ENCODE measurements at places on chromosomes 12 and 14.

GRCh38 chr14:34931206-34931605 lies 51.6 kb upstream of the SRP54 start:
- DNase-seq = no peak

DNA sequence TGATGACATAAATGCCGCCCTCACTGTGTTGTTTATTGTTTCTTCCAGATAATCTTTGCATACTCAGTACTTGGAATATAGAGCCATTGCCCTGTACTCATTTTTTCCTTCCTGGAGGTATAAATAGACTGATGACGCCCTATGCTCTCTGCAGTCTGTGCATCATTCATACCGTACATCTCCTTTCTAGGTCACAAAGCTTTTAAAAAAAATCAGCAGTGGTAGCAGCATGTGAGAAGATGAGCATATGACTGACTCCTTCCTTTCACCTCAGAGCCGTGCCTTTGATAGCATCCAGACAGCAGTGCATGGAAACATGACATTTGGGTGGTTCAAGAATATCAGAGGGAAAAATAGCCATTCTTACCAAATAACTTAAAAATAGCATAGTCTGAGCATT lies 77.3 kb downstream of the PDE3A start:
- DNase-seq = no peak

DNA sequence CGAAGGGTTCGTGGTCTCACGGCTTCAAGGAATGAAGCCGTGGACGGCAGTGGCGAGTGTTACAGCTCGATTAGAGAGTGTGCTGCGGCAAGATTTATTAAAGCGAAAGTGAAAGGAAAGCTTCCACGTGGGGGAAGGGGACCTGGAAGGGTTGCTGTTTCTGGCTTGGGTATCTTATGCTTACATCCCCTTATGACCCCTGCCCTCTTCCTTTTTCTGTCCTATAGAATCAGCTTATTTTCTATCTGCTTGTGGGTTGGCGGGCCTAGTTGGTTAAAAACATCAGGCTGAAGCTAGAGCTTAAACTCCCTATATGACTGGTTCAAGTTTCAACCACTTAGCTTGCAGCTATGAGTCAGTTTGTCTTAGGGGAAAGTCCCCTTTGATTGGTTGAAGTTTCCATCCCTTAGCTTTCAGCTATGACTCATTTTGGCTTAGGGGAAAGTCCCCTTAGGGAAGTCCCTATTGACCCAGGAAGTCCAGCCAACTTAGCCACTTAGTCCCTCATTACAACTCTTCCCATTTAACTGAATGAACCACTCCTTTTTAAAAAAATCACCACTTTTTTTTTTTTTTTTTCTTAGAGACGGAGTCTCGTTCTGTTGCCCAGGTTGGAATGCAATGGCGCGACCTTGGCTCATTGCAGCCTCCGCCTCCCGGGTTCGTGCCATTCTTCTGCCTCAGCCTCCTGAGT lies 1494.7 kb upstream of the TMEM132C start:
- DNase-seq = no peak

DNA sequence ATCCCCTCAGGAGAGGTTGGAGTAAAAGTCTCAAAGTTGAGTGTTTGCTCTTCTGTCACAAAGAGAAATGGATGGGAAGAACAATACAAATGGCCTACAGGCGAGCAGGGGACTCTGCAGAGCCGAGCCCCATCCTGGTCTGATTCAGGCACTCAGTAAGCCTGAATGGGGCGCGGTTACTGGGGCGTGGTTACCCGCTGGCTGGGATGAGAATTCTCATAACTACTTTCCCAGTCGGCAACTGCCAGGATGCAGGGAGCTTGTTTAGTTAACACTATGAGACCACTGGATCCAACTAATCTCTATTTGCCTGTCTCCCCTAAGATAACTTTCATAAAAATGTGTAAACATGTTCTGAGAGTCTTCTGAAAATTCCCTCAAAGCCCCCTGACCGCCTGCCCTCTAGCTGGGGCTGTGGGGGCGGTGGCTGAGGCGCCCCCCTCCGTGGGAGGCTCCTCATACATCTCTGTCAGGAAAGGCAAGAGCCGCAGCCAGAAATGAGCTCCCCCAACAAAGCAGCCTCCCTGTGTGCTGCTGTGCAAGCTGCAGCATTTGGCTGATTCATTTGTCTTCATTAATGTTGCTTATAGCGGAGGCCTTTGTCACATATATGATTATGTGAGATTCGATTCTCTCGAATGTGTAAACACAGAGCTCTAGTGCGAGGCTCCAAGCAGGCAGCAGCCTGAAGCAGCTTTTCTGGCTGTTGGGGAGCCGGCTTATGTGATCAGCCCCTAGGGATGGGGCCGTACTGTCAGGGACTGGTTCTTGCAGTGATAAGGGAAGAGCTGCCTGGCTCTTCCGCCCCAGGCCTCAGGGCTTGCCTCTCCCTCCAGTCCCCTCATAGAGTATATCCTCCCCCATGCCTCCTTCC lies 126.1 kb upstream of the ARHGAP5 start:
- no peak for DNase-seq

- DNase-seq = peak; percentile 8
Observed at GRCh38 chr12:118842866-118843265, 138.5 kb upstream of the SRRM4 start.

GRCh38 chr12:83827193-83827592 lies 1085.4 kb downstream of the SLC6A15 start:
- DNase-seq = no peak

DNA sequence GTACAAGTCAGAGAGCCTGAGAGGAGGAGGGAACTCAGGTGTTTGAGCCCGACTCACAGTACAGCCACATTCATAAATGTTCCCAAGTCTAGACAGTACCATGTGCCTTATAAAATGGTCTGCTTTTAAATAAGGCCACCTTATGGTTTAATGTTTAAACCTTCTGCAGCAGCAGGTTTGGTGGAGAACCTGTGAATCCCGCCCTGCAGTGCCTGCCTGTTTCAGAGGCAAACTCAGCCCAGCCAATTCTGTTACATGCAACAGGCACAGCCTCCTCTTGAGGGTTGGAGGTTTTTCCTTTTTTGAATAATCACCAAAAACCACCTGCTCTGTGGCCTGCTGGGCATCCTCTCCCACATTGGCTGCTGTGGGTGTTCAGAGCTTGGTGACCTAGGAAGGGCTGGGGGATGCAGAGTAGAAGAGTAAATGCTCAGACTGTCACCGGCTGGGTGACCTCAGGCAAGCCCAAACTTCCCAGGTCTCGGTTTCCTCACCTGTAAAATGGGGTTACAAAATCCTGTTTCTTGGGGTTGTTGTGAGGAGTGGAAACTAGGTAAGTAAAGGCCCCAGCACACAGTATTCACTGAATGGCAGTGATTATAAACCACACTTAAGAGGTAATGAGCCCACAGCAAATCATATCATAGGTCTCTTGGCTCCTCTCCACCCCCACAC lies 28.0 kb downstream of the NUAK1 start:
- DNase-seq = no peak

GRCh38 chr14:63435204-63435603 lies 108.0 kb downstream of the PPP2R5E start:
- DNase-seq = no peak

DNA sequence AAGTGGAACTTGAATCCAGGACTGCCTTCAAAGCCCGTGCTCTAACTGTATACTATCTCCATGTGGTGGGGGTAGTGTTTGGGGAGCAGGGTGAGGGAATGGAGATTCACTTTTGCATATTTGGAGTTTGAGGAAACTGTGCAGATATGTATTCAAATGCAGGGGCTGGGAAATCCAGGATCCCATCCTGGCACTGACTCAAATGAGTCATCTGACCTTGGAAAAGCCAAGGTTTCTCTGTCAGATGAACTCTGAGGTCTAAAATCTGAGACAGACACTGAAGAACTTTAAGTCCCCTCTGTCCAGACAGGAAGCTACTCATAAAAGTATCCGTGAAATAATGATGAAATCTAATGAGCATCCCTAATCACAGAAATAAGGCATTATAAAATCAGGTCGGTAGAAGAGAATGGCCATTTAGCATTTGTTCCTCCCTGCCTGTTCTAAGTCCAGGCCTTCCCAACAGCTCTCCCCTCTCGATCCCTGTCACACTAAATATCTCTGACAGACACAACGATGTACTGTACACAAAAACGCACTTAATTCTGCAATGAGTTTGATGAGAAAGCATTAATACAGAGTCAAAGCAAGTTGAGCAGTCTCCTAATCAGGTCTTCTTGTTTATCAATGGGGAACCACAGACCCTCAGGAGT lies 14.4 kb downstream of the NIN start:
- no peak for DNase-seq

- DNase-seq = no peak
Observed at GRCh38 chr14:99549684-99550083, 54.3 kb downstream of the CCDC85C start.

- no peak for DNase-seq
Observed at GRCh38 chr12:52870361-52871290, 21.8 kb upstream of the KRT78 start.

GRCh38 chr14:67416085-67416484 lies 4.1 kb upstream of the PLEK2 start:
- no peak for DNase-seq

DNA sequence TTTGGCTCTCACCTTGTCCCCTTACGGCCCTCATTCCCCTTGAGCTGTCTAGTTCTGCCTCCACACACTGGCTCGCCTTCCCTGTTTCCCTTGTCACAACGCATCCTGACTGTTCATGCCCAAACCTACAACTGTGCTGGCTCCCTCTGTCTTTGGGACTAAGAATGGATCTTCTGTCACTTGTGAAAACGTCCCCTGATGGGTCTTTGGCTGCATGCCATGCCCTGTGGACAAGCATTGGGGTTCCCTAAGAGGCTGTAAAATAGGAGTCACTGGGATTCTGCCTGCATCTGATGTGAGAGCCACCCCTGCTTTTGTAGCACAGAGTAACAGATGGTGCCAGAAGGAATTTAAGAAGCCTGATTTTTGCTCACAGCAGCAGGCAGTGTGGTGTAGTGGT lies 285.3 kb upstream of the CRY1 start:
- DNase-seq = no peak

DNA sequence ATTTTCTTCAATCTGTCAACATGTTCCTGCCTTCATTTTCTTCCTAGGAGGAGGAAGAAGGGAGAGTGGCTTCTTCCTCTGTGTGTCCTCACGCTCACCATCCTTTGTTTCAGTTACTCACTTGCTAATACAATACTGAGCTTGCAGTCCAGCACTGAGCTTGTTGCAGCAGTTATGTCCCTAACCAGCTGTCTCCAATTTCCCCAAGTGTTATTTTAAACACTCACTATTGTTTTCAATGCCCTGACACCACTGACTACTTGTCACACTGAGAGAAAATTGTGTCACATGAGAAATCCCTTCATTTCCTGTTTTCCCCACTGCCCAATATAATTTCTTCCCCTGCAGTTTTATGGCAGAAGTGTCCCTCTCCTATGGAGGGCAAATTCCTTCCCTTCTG lies 53.4 kb downstream of the HSD17B6 start:
- no peak for DNase-seq

GRCh38 chr14:71267007-71267513 lies 359.8 kb downstream of the PCNX1 start:
- DNase-seq = no peak

DNA sequence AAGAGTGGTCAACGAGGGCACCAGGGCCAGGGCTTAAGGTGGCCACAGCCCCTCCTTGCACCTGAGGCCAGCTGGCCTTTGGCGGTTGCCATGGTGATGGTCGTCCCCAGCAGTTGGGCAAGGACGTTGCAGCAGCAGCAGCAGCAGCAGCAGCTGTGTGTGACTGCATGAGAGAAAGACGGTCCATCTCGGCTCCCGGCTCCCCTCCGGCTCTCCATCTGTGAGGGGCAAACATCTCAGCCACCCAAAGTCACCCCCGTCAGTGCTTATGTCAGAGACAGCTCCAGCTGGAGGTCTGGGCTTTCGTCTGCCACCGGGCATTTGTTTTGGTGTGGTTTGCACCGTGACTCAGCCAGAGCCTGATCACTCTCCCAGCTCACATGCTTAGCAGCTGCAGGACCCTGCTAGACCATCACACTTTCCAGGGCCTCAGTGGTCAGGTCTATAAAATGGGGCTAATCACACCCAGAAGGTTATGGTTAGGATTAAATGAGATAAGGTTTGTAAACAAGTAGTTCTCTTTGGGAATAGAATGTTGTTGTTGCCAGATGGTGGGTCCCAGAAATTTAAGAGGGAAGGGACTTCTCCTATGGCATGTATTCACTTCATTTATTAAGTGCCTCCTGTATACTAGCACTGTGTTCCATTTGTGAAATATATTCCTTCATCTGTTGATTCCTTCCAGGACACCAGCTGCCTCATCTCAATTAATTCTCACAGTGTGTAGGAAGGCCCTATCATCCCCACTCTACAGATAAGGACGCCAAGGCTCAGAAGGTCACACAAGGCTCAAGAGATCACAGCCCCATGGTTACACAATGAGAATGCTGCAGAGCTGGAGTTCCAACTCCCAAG lies 212.6 kb upstream of the LHX5 start:
- DNase-seq = no peak

DNA sequence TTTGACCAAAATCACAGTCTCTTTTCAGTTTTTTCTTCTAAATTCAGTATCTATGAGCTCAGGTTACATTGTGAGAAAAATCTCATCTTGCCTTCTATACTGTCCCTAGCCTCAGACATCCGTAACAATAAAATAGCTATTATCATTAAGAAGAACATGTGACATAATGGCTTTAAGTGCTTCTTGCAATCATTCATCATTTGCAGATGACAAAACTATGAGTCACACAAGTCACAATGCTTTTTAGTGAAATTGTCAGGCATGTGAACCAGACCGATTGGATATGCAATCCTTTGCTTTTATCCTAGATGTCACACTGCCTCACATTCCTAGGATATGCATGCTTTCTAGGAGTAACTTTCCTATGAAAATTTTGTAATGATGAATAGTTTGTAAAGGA lies 313.1 kb downstream of the SLC6A15 start:
- no peak for DNase-seq

GRCh38 chr12:113582521-113583218 lies 111.0 kb upstream of the LHX5 start:
- DNase-seq = no peak

DNA sequence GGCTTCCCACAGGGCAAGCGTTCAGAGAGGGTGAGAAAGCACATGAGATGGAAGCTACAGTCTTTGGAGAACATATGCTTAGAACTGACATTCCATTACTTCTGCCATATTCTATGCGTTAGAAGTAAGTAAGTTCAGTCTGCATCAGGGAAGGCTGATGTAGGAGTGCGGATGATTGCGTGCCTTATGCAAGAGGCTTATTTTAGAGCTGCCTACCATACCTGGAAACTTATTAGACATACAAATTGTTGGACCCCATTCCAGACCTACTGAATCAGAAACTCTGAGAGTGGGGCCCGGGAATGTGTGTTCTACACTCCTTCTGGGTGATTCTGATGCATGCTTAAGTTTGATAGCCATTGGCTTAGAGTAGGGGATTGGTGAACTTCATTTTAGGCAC lies 174.9 kb downstream of the KTN1 start:
- no peak for DNase-seq

All from hypothalamus (tissue), 51 donors.